ENCODE measurements at places on chromosomes 7 and 10. TPM values are rescaled to one million over a fixed set of nuclear protein-coding genes. Genes with fewer than 3 reads are reported as not detected.

DNA sequence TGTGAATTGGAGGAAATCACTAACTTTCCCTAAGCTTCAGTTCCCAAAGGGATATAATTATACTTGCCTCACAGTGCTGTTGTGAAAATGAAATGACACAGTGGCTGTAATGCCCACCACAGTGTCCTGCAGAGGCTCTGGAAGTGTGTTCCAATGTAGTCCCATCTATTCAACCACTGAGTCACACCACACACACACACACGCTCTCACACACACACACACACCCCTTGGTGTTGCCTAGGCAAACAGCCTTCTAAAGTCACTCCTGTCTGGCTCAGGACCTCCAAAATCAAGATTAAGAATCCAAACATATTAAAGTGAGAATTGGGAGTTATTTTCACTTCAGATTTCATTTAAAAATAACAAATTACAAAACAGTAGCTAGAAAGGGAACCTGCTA is 73.3 kb downstream of the NRCAM start:
- DNase-seq = no peak

DNA sequence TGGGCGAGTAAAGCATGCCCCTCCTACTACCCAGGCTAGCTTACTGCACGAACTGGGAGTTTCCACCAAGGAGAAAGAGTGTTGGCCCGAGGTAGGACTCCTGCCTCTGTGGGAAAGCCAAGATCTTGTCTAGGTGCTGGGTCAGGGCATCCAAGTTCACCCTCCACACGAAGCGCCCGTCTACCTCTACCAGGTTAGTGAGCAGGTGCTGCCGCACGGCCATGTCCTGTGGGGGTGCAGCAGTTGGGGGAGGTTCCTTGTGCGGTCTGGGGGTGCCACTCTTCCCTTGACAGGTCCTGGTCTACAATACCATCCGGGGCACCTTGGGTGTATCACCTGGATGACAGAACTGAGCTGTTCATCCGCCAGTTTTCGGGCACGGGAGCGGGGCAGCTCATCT is 1.7 kb downstream of the ABHD11 start:
- DNase-seq = no peak

DNA sequence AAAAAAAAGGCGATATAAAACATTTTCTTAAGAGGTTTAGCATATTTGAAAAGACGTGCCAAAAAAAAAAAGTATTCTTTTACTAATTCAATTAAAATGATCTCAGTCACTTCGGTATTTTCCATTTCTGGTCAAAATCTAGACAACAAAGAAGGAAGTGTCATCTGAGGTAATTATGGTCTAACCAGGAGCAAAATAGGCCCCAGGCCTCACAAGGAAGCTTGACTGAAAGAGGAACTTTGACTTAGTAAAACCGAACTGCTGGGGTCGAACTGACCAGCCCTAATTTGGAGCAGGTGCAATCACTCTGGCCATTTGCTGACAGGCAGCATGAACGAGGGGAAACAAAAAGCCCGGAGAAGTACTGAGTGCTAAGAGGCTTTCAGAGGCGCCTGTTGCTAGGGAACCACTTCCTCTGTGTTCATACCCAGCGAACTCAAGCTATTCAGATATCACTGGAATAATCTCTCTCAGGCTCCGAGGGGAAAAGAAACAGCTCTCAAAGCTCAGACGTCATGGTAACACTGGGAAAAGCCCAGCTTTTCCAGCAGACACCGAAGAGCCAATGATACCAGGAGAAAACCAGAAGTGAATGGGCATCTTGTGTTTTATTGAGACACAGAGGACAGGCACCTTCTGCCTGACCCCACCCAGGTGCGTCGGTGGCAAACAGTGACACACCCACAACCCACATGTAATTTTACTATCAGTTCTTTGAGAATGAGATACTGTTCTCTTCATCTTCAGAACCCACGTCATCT is 126.5 kb downstream of the FAM107B start:
- peak; percentile 82 for DNase-seq

The PPIF gene
- total RNA-seq = 74.7 TPM

GRCh38 chr10:78852466-78853240 is 216.1 kb upstream of the ZMIZ1 start:
- peak; percentile 33 for DNase-seq

GRCh38 chr7:476736-477360 is 42.8 kb downstream of the PDGFA start:
- no peak for DNase-seq

The ANKRD7 gene
- 0.47 TPM for total RNA-seq

DNA sequence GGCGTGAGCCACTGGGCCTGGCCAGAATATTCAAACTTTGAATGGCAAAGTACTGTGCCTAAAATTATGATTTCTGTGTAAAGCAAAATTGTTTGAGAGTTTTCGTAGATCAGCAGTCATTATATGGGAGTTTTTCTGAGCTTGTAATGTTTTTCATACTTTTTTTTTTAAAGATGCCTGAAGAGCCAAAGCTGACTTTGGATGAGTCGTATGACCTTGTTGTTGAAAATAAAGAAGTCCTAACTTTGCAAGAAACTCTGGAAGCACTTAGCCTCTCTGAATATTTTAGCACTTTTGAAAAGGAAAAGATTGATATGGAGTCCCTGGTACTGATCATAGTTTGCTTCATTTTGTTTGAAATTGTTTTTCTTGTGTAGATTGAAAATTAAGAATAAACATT is 26.7 kb downstream of the SEC23IP start:
- no peak for DNase-seq

The PAPOLB gene
- total RNA-seq = 0.08 TPM

DNA sequence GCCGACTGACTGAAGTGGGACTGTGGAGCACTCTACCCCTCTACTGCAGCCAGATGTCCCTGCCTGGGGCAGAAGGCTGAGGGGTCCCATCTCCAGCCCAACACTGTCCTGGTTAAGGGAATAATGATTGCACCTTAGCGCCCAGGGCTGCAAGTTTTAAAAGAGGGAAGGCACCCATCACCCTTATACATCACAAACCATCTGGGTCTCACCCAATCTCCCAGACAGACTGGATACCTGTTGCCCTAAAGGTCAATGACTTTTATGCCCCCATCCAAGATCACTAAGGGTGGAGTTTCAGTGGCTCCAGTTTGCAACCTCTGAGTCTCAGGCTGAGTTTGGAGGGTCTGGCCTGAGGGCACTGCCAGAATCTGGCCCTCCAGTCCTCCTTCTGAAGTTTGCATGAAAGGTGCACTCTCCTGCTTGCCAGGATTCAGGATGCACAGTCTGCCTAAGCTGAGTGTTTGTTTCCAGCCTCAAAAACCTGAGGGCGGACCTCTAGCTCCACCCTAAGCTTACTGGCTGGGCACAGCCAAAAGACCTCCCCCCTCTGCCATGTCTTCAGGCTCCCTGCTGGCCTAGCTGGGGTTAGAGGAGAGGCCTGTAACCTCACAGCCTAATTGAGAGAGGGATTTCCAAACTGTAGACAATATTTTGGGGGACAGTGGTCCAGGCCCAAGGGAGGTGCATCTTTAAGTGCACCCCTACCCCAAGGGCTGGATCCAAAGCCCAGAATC is 2.5 kb upstream of the EMX2 start:
- DNase-seq = no peak

DNA sequence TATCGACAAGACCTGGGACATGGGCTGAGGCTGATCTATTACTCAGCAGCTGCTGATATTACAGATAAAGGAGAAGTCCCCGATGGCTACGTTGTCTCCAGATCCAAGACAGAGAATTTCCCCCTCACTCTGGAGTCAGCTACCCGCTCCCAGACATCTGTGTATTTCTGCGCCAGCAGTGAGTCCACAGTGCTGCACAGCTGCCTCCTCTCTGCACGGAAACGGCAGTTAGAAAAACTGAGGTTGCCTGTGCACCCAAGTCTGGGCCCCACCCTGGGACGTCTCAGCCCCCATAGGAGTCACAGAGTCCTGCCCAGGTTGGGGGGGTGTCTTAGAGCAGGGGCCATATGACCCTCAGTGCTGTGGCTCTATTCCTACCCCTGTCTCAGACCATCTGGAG is 167.4 kb upstream of the PRSS58 start:
- DNase-seq = no peak

DNA sequence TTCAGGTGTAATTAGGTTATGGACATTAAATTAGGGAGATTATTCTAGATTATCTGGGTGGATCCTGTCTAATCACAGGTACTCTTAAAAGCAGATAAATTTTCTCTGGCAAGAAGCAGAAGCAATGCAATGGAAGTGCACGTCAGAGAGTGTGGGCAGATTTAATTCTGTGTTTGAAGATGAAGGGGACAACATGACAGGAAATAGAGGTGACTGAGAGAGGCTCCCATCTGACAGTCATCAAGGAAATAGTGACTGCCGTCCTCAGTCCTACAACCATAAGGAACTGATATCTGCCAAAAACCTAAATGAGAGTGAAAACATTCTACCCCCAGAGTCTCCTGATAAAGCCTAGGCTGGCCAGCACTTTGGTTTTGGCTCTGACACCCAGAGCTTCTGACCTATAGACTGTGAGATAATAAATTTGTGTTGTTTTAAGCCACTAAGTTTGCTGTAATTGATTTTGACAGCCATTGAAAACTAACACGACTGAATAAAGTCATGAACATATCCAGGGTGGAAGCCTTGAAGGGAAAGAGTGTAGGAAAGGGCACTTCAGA is 30.5 kb upstream of the DDX50 start:
- peak; percentile 32 for DNase-seq

DNA sequence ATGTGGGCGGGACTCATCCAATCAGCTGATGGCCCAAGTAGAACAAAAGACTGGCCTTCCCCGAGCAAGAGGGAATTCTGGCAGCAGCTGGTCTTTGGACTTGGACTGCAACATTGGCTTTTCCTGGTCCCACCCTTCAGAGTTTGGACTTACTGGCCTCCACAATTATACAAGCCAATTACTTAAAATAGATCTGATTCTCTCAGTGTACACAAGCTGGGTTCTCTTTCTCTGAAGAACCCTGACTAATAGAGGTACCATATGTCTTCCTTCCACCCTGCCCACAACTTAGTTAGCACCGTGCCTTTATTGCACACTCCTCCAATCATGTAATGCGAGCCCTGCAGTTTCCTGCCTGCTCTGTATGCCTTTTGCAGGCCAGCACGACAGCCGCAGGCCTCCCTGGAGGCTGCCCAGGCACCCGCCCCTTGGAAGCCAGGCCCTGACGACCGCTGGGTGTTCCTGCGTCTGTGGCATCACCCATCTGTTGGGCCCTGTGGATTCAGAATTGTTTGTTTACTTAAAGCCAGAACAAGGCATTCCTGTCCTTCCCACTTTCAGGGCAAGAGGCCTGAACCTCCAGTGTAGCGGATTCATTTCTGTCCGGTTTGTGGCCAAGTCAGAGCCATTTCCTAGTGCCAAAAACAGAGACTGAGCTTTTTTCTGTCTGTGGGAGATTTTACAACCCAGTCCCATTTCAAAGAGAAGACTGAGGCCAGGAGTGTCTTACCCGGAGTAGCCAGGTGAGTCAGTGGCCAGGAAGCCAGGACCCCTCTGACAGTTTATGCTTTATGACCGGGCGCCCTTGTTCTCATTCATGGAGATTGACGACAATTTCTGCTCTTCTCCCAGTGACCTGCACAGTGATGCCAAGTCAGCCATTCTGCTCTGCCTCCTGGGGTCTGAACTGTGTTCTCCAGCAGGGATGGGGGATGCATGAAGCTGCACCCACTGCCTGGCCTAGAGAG is 968 bp upstream of the INMT start:
- DNase-seq = no peak

- peak; percentile 59 for DNase-seq
These were observed 17.3 kb downstream of the TPK1 start for GRCh38 chr7:144818511-144818910.

DNA sequence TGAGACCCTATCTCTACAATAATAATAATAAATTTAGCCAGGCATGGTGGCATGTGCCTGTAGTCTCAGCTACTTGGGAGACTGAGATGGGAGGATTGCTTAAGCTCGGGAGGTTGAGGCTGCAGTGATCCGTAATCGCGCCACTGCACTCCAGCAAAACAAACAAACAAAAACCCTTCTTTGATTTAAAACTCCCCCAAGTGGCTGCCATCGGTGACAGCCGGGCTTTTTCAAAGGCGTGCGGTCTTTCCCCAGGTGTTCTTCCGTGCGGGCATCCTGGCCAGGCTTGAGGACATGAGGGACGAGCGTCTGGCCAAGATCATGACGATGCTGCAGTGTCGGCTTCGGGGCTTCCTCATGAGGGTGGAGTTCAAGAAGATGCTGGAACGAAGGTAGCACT is 1.9 kb upstream of the MYH16 start:
- no peak for DNase-seq

DNA sequence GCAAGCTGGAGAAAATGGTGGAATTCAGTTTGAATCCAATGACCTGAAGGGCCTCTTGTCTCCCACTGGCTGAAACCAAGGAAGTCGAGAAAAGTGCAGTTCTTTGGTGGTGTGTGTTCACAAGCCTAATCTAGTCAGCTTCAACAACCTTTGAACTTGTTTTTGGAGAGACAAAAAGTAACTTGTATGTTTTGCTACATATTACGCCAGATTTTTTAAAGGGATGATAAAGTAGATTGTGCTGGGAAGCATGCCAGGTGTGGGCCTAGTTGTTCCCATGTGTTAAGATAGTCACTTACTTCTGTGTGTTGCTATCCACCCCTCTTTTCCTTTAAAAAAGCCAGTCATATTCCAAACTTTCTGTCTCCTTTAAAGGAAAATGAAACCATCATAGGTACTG is 79.7 kb upstream of the FAM3C start:
- no peak for DNase-seq

The PDE6C gene
- not detected for total RNA-seq

DNA sequence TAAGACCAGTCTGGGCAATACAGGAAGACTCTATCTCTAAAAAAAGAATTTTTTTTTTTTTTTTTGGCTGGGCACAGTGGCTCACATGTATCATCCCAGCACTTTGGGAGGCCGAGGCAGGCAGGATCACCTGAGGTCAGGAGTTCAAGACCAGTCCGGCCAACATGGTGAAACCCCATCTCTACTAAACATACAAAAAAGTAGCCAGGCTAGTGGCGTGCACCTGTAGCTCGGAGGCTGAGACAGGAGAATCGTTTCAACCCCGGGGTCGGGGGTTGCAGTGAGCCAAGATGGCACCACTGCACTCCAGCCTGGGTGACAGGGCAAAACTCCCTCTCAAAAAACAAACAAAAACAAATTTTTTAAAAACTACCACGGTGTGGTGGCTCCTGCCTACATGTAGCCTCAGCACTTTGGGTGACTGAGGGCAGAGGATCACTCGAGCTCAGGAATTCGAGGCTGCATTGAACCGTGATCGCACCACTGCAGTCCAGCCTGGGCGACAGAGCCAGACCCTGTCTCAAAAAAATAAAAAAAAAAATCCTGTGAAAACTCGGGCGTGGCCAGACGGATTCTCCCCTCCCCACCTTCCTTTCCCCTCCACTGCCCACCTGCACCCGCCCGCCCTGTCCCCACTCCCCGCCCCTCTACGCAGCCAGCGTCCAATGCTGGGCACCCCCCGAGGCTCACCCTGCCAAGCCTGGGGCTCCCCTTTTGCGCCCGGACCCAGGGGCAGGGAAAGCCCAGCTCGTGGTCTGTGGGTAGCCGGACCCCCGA is 745 bp upstream of the ORAI2 start:
- peak; percentile 28 for DNase-seq

The CALY gene
- total RNA-seq = not detected

DNA sequence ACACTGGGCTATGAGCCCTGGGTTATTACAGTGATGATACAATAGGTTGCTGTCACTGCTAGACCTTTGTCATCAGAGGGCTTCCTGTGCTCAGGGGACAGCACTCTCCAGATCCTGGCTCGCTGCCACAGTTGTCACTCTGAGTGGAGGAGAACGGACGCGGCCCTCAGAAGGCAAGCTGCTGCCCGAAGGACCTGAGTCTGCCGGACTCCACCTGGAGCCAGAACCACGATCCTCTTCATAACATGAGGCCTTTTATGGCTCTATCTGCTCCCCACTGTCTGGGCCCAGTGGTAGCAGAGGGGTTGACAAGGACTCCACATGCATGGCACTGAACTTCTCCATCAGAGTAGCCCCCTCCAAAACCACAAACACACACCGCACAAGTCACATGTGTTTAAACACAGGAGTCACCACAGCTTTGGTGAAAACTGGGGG is 94.7 kb upstream of the EFCAB10 start:
- DNase-seq = peak; percentile 63

The ZC3HAV1L gene
- total RNA-seq = 20.2 TPM
